Stimulated activated CD4-positive, alpha-beta T cell treated with anti-CD3 and anti-CD28 coated beads, Interleukin-15, amount 100 ng/mL, for 1 hour (primary cell): ENCODE measurements at places on chromosomes 2 and 18.

- DNase-seq, result no peak
Measured at GRCh38 chr2:173463846-173464245, 109.2 kb downstream of the CDCA7 start.

DNA sequence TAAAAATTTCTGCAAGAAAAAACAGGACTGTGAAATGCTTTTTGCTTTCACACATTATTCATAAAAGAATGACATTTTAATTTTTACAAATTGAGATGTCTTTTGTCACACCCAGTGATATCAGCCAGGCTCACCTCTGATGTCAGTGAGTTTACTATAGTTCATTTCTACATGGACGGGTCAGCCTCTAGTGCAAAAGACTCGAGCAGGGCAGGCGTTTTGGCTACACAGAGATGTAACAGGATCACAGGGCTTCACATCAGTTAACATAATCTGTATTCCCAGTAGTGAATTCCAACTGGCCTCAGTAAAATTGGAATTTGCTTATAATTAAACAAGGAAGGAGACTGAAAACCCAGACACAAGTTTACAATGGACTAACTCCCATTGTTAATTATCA is 275.6 kb upstream of the ZSWIM2 start:
- no peak for DNase-seq

DNA sequence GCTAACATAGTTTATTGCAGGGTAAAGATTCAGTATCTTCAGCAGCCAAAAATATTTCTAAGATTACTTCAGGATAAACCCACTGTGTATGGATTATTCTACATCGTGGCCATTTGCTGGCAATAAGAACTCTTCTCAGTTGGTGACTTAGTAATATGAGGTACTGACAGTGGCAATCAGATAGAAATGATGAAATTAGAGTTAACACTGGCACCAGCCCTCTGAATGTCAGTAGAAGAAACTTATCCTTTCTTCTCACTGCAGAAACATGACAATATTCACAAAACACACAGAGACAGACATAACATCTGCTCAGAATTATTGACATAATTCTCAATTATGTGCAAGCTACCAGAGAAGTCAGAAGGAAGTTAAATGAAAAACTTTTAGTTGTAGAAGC is 246.3 kb upstream of the COL3A1 start:
- DNase-seq, result no peak

- DNase-seq, result no peak
Measured at GRCh38 chr2:15687720-15688119, 96.1 kb downstream of the DDX1 start.

DNA sequence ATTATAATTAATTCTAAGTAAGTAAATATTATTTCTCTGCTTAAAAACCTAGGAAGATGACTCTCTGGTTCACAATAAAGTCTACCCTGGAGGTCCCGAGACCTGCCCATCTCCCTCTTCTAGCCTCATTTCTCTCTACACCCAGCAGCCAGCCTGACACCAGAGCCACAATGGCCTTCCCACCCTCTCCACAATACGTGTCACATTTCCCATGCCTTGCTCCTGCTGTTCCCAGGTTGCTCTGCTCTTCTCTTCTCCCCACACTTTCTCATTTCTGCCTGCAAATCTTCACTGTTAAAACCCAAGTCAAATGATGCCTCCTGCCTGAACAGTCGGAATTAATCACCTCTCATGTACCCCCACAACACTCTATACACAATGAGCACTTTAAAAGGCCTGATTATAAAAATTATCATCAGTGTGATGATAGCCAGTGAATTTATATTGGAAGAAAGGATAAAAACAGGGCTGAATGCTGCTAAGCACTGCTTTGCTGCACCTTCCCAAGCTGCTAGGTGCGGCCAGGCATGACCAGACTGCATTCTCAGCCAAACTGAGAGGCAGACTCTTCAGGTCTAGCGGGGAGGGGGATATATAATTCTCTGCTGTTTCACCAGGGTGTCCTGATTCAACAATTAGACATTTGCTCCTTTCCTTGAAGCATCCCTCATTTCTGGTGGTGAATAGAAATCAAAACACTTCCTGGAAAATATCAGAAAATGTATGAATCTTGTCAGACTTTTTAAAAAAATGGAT is 160.6 kb downstream of the DTNA start:
- no peak for DNase-seq

- DNase-seq, result no peak
Measured at GRCh38 chr2:169107645-169108044, 38.3 kb downstream of the DHRS9 start.

DNA sequence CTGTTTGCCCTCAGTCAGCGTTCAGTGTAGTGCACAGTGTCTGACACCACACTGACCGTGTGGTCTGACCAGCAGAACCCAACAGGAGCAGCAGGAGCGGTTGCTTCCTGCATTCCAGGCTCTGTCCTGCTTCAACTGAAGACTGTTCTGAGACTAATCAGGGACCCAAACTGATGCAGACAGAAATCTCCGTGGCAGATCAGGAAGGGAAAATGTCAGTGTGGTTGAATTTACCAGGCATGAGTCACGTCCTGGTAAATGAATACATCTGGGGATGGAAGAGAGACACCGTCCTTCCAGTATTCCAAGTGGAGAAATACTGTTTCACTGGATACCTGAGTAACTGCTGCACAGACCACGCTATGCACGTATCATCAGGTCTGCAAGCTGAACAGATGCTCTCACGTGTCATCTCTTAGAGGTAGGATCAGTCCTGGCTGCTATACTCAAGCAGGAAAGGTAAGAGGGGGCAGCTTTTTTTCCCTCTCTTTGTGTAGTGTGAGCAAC is 223.6 kb upstream of the EPAS1 start:
- no peak for DNase-seq
